HT-29 (cell line): ENCODE measurements at places on chromosomes 1 and 21. TPM values are rescaled to one million over a fixed set of nuclear protein-coding genes. Genes with fewer than 3 reads are reported as not detected.

The SH2D2A gene
- total RNA-seq: 5.4 and 11.3 TPM in 2 replicates

The DNM3 gene
- total RNA-seq: 1.0 and 1.3 TPM in 2 replicates

The MASP2 gene
- 0.18 TPM in 1 of 2 replicates, not detected in the other for total RNA-seq

The PRPF38B gene
- 28.2 and 30.0 TPM in 2 replicates for total RNA-seq

The SASS6 gene
- total RNA-seq: 3.3 and 3.9 TPM in 2 replicates

The ADGRL4 gene
- 0.26 TPM in 1 of 2 replicates, not detected in the other for total RNA-seq

The F13B gene
- 0.10 TPM in 1 of 2 replicates, not detected in the other for total RNA-seq

The ZBTB8A gene
- total RNA-seq: 0.84 and 1.0 TPM in 2 replicates

The SPRR2A gene
- not detected in 2 replicates for total RNA-seq

The C1orf115 gene
- 0.28 and 0.60 TPM in 2 replicates for total RNA-seq

The KPRP gene
- total RNA-seq: not detected in 2 replicates

The LIN28A gene
- not detected in 2 replicates for total RNA-seq

The NFASC gene
- total RNA-seq: not detected in 2 replicates
